ENCODE measurements at places on chromosomes 1 and 21.

DNA sequence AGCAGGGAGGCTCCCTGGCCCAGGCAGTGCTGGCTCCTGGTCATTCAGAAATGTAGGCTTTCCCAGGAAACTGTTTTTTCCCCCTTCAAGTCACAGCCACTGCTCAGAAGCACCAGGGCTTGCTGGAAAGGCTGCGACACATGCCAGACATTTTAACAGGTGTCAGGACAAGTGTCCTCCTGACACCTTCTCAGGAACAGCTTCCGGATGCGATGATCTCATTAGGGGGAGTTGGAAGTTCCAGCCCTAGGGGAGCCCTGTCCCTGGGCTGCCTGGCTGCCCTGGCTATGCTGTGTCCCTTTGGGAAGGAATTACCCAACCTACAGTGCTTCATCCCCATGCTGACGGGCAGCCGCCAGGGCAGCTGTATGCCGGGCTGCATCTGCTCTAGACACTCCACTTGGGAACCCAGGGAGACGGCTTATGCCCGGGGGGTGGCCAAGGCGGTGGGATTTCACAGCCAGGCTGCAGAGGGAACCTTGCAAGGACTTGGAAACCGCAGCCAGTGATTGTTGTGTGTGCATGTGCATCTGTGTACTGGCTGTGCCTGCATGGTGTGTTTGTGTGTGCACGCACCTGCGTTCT is 41.8 kb downstream of the AJAP1 start:
- DNase-seq = no peak

DNA sequence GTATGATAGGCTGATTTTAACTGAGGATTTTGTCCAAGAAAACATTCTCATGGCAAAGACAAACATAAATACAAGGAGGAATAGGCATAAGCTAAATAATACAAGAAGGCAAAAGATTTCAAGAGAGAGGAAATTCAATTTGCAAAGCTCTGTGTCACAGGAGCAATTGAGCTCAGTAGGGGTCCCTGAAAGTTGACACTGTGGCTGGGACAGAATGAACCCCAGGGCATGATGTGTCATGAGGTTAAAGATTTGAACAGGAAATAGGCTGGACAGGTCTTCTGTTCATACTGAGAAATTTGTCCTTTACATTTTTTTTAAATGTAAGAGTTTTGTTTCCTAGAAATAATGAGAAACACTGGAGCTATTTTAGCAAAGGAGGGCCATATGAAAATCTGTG is 555.4 kb upstream of the NEGR1 start:
- DNase-seq = no peak

DNA sequence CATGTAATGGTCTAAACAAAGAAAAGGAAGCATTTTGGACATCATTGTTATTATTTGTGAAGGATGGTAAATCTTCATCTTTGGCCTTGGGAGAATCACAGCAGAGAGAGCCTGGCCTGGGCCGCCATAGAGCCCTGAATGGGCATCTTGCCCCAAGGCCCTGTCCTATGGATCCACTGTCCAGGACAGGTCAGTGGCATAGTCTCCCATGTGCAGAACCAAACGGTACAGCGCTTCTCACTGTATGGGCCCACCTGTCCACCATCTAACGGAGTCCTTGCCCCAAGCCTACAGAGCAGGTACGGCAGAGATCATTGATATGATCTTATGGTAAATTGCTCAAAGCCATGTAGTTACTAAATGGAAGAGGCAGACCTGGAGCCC is 185.7 kb downstream of the FOXD2 start:
- no peak for DNase-seq

DNA sequence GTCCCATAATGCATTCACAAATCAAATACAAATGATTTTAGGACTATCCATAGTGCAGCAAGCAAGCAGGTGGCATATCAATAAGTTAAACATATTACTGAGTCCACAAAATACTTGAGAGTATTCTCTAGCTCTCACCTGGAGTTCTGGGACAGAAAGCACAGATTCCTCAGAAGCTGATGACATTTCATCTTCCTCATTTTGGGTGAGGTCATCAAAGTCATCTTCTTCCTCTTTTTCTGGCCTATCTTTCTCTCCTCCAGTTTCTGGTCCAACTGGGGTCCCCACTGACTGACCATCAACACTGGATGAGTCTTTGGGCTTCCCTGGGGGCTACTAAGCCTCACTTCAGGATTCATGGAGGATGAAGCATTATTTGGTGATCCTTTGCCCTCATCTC is 38.9 kb downstream of the YY1AP1 start:
- DNase-seq = no peak

DNA sequence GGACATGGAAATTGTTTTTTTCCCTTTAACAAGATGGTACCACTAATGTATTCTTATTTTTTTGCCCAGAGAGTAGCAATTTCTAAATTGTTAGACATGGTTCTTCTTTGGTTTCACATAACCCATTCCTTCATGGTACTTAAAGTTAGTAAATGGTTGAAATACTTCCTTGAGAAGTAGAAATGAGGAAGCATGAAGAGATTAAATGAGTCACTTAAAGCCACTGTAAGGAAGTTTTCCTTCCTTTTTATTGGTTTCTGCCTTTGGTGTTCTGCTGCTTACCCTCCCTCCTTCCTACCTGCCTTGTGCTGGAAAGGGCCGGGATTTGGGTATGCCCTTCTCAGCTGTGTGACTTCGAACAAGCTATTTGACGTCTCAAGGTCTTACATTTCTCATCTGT is 101.0 kb downstream of the KIF26B start:
- no peak for DNase-seq

GRCh38 chr1:201933840-201934430 is 12.4 kb downstream of the LMOD1 start:
- DNase-seq = no peak

DNA sequence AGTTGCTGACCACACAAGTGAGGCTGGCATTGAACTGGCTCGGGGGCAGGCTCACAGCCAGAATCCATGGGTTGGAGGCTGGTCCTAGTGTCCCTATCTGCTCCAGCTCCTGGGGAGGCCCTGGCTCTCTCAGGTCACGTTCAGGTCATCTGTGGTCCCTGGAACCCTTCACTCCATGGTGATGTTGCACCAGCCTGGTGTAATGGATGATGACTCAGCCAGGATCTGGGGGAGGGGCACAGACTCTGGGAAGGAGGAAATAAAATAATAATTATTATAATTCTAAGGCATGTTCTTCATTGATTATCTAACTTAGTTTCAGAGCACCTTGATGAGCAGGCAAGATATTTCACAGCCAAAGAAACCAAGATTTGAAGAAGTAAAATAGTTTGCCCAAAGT is 26.6 kb upstream of the FCRL4 start:
- DNase-seq = no peak

- no peak for DNase-seq
These were observed 20.0 kb upstream of the CPT2 start for GRCh38 chr1:53176452-53177208.

DNA sequence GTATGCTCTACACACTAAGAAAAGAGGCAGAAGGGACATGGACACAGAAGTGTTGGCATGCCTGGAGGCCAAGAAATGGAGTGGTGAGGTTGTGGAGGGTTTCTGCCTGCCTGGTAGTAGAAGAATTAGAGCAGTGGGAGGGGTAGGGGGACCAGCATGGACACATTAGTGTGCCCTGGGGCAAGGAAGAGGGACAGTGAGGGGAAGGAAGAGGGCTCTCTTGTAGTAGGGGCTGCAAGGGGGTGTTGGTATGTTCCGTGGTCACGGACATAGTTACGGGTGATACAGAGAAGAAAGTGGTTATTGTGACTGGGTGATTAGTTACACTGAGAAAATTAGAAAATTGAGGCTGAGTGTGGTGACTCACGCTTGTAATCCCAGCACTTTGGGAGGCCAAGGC is 23.3 kb downstream of the LEMD1 start:
- no peak for DNase-seq

GRCh38 chr1:61812916-61813315 is 70.6 kb downstream of the PATJ start:
- no peak for DNase-seq

DNA sequence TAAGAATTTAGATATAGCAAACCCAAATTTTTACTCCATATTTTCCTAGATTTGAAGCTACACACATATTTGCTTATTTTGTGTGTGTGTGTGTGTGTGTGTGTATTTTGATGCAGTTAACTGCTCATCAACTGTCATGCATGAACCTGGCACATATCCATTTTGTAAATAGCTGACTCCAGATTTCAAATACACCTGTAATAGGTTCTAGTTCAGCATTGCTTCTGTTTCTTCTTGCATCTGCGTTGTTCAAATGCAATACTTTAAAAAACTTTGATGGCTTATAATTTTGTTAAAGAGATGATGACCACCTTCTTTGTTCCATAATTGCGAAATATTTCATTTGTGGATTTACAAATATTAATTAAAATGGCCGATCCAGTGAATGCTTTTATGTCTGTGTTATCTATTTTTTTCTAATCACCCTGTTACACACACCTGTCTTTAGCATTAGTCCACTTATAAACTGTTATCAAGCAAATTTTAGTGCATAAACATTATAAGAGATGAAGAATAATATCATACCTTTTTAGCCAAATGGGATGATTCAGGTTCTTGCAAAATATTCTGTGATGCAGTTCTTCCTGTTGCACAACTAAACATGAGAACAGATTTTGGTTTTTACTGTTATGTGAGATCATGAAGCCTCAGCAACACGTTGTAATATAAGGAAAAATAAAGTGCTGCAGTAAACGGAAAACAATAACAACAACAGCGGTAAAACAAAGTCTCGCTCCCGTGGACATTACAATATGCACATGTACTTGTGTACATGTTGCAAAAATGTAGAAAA is 12.7 kb upstream of the S100A11 start:
- no peak for DNase-seq

DNA sequence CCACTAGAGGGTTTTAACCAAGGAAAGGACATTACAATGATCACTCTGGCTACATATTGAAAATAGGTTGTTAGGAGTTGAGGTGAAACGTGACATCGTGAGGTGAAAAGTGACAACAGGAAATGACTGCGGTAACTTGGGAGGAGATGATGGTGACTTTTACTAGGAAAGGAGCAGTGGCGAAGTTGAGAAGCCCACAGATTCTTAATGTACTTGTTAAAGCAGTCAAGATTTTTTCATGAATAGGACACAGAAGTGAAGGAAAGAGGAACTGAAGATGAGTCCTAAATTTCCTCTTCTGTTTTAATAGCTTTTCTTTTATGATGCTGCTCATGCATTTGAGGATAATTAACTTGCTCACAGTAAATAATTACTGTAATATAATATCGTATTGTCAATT is 59.5 kb downstream of the OMA1 start:
- no peak for DNase-seq

DNA sequence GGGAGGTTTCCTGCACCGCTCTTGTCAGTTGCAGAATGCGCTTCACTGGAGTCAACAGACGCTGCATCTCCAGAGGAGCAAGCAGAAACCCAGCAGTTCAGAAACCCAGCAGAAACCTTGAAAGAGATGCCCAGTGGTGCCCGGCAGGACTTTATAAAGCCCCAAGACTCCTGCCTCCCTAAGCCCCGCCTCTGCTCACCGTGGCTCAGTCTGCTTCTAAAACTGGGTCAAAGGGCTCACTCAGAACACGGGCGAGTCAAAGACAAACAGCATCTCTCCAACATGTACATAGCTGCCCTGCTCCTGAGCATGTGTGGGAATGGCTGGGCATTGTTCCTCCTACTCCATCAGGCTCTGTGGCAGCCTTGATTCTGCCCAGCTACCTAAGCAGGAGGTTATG is at the start of gene HMGCS2:
HMGCS2 (minus strand) TSS at position 128 of the 400 bp plus-strand sequence; CDS start at position 67, 61 bp downstream.
- no peak for DNase-seq

DNA sequence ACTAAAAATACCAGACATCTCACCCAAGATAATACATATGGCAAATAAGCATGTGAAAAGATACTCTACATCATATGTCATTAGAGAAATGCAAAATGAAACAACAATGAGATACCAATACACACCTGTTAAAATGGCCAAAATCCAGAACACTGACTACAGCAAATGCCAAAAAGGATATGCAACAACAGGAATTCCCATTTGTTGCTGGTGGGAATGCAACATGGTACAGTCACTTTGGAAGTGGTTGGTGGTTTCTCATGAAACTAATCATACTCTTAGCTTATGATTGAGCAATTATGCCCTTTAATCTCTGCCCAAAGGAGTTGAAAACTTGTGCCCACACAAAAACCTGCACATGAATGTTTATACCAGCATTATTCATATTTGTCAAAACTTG is 6.4 kb upstream of the RGS2 start:
- DNase-seq = no peak

- DNase-seq = no peak
These were observed 391.4 kb downstream of the MRPL39 start for GRCh38 chr21:25215698-25216384.

DNA sequence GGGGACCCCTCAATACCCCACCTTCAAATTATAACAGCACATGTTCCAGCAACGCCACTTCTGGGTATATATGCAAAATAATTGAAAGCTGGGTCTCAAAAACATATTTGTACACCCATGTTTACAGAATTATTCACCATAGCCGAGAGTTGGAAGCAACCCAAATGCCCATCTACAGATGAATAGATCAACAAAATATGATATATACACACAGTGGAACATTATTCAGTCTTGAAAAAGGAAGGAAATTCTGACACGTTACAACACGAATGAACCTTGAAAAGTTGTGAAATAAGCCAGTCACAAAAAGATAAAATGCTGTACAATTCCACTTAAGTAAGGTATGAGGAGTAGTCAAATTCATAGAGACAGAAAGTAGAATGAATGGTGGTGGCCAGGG is 5.1 kb downstream of the TMCO4 start:
- no peak for DNase-seq

- DNase-seq = peak; percentile 15
These were observed at the start of gene NLRP3 for GRCh38 chr1:247415423-247416361. NLRP3 (plus strand) TSS chr1:247416173; CDS start chr1:247418801, 2,628 bp downstream.

- no peak for DNase-seq
These were observed 64.4 kb downstream of the CDC7 start for GRCh38 chr1:91564888-91565701.

DNA sequence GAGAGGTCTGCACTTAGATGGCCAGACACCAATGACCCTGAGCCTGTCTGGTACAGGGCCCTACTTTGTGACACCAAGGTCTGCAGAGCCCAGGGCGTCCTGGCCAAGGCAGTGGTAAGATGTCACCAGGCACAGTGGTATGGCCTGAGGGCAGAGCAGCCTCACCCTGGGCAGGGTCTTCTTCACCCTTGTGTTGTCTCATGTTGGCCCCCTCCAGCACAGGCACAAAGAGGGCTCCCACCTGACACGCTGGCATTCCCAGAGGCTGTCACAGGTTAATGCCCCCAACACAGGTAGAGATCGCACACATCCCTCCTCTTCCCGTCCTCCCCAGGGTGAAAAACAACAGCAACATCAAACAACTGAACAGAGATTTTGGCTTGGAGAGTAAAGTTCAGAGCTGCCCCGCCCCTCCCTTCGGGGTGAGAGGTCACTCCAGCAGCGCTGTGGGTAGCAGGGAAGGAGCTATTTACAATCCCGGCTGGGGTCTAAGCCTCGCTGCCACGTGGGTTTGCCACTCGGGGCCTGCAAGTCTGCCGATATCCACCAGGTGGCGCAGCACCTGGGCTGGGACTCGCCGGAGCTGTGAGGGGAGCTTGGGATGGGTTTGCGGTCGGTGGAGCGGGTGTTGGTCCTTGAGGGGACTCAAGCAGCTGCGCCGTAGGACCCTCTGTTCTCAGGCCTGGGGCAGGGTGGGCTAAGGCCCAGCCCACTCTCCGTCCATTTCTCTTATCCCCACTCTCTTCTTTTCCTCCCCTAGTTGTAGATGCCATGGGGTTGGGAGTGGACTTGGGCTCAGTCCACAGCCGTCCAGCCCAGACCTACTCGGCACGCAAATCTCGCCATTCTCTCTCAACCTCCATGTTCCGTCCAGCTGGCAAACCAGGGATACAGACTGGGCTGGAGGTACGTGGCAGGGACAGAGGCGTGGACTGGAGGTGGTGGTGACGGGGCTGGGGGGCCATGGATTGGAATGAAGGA is 12.7 kb downstream of the EFNA3 start:
- DNase-seq = peak; percentile 76

All from effector memory CD8-positive, alpha-beta T cell (primary cell).